ENCODE measurements at places on chromosomes 1 and 21.

- no peak for DNase-seq
These were observed 113.4 kb upstream of the DNAH14 start for GRCh38 chr1:224816062-224816461.

DNA sequence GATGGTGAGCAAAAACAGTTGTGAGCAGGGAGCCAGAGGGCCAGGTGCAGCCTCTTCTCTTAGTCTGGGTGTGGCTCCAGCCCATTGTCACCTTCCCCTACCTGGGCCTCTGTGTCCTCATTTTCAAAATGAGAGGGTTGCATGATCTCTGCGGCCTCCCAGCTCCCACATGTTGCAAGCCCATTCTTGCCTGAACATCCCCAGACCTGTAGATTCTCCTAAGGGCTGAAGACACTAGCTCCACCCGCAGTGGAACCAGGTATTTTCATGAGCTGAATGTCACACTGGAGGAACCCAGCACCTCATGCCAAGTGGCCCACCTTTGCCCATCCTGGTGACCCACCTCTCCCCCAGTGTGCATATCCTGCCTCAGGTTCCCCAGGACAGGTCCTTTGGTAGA, 12.3 kb downstream of the IKBKE start:
- DNase-seq: no peak

- no peak for DNase-seq
These were observed 542.5 kb downstream of the OMA1 start for GRCh38 chr1:58003988-58004387.

DNA sequence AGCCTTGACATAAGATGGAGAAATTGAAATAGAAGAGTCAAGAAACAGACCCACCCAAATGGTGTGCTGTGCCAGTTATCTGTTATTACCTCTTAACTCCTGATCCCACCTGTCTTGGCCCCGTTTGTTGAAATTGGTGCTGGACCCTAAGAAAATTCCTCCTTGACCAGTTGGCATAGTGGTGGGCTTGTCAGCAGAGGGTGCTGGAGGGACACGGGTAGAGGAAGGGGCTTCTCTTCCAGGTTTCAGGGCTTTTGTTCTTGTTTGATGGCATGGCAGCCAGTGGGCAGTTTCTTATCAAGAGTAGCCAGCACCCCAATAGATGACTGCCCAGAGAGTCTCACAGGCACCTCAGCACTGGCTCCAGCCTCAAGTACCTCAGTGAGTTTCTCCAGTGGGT, 51.6 kb downstream of the PCBP3 start:
- no peak for DNase-seq

DNA sequence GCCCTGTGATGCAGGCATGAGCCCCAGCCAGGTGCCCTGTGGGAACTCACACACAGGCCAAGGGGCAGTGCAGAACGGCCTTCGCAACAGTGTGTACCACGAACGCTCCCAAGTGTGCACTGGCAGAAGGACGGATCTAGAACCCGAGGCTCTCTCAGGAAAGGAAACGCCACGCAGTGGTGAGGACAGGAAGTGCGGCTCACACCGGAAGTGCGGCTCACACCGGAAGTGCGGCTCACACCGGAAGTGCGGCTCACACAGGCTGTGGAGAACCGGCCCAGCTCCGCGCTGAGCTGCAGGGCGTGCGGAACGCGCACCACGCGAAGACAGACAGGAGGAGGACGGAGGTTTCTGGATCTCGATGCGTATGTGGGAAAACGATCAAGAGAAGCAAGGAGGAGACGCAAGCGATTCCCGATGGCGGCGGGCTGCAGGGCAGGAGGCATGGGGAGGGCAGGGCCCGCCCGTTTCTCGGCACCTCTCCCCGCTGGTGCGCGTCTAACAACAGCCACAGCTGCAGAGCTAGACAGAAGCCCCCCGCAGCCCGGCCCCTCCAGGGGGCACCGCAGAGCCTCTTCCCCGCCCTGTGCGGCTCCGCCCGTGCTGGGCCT, 35.9 kb upstream of the TMEM52 start:
- no peak for DNase-seq

DNA sequence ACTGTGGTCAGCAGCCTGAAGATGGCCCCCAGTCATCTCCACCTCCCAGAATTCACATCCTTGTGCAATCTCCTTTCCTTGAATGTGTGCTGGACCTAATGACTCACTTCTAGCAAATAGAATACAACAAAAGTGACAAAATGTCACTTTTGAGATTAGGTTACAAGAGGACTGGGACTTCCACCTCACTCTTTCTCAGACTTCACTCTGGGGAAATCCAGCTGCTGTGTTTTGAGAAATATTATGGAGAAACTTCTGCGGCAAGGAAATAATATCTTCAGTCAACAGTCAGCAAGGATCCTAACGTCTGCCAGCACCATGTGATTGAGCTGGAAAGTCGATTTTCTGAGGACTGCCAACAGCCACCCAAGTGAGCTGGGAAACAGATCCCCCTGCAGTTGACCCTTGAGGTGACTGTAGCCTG, 70.5 kb upstream of the GADD45A start:
- no peak for DNase-seq

- DNase-seq: no peak
These were observed 9.1 kb downstream of the PRPF38A start for GRCh38 chr1:52413410-52413989.

DNA sequence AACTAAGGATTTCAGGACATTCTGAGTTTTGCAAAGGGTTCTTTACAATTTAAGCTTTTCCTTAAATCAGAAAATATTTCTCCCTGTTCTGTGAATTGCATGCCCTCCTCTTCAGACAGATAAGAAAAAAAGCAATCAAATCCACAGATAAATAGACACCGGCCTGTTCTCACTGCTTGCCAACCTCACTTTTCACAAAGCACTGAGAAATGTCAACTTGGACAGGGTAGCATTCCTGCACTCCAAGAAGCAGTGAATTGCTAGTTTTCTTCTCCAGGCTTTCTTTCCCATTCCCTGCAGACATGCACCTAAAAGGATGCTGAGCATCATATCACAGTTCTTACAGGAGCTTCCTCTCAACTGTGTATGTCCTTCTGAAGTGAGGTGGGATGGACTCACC, 226.0 kb downstream of the CHRM3 start:
- no peak for DNase-seq

- DNase-seq: no peak
These were observed 4.9 kb downstream of the CSTB start for GRCh38 chr21:43771199-43771675.

- DNase-seq: no peak
These were observed 154.6 kb downstream of the PLA2G4A start for GRCh38 chr1:186983327-186983726.

- no peak for DNase-seq
These were observed 3.4 kb downstream of the PRELP start for GRCh38 chr1:203478986-203479385.

- DNase-seq: no peak
These were observed 17.9 kb downstream of the IFNAR2 start for GRCh38 chr21:33247599-33247998.

- peak; percentile 94 for DNase-seq
These were observed 132.9 kb downstream of the SYF2 start for GRCh38 chr1:25099343-25099951.

DNA sequence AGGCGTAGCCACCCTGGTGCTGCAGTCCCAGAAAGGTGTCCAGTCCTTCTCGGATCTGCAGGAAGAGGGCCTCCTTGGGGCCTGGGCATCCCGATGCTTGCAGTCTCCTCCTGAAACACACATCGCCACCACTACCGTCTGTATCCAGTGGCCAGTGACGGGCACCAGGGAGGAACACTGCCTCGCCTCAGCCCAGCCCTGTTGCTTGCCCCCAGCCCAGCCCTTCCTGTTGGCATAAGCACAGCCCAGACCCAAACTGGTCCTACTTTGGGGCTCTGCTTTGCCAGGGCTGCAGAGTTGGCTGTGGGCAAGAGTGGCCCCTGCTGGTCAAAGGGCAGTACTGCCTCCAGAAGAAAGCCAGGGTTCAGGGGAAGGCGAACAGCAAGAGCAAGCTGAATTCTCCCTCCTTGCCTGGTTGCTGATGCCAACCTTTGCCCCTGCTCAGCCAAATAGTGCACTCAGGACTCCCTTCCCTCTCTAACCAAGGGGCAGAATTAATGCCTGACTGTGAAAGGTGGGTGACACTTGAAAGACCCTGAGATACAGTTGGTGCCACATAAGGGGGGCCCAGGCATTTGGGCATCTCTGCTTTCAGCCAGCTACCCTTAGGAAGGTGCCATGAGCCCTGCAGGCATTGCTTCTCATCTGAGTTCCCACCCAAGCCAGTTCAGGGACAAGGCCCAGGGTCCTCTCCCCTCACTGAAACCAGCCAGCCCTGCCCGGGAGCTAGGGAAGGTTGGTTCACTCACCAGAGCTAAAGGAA, 11.1 kb upstream of the ARHGEF2 start:
- DNase-seq: peak; percentile 62

- DNase-seq: no peak
These were observed 45.9 kb downstream of the CAMSAP2 start for GRCh38 chr1:200784576-200784975.

- DNase-seq: no peak
These were observed 1.9 kb upstream of the NAV1 start for GRCh38 chr1:201537028-201537427.

GRCh38 chr1:183871142-183871541, 66.2 kb downstream of the RGL1 start:
- no peak for DNase-seq

DNA sequence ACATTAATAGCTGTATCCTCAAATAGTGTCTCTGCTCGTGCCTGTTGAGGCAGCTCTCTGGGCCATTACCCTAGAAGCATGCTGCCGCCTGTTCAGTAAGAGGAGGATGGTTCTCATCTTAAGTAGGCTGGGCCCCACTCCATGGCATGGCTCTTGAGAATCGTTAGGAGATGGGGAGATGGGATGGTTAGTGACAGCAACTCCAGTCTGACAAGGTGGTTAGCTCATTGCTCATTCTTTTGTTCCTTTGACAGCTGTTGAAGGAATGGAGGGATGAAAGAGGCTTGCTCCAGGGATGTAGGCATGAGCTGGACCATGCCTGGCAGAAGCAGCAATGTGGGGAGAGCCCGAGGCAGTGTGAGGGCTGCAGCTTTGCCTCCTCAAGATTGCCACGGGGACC, 68.2 kb downstream of the MAP10 start:
- DNase-seq: no peak

GRCh38 chr1:9062021-9062471, 7.4 kb downstream of the SLC2A5 start:
- DNase-seq: no peak

GRCh38 chr1:40618108-40618507, 47.4 kb downstream of the RIMS3 start:
- DNase-seq: no peak

DNA sequence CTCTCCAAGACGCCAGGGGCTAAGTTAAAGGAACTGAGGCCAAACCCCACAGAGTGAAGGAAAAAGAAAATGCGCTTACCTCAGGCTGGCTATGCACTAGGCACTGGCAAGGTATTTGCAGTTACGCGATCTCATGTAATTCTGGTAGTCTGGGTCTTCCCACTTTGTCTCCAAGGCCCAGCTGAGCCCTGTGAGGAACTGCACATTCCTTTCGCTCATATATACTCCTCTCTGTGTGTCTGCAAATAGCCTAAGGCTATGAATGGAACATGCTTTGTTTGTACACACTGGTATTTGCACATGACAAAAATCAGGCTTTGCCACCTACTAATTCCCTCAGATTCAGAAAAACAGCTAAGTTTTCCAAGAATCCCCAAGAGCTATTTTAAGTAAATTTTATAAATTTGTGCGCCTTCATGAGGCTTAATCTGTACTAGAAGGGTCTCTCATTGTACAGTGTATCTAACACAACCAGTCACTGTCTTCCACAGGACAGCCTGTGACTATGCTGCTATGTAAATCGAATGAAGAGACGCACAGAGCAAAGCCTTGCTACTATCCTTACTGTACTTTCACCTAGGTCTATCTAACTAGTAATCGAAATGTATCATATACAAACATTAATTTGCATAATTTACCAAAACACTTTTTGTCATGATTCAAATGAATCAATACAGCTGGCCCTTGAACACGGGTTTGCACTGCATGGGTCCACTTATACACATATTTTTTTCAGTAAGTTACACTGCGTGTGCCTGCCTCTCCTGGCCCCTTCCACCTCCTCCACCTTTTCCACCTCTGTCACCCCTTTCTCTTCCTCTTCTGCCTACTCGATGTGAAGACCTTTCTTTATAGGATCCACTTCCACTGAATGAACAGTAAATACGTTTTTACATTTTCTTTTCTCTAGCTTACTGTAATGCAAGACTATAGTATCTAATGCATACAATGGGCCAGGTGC, 87.0 kb downstream of the SIPA1L2 start:
- no peak for DNase-seq

- DNase-seq: no peak
These were observed 106.0 kb downstream of the ADAMTS1 start for GRCh38 chr21:26739189-26739588.

GRCh38 chr1:173422456-173422976, 54.6 kb upstream of the PRDX6 start:
- DNase-seq: no peak

GRCh38 chr21:41832596-41833496, 46.3 kb downstream of the PRDM15 start:
- no peak for DNase-seq

DNA sequence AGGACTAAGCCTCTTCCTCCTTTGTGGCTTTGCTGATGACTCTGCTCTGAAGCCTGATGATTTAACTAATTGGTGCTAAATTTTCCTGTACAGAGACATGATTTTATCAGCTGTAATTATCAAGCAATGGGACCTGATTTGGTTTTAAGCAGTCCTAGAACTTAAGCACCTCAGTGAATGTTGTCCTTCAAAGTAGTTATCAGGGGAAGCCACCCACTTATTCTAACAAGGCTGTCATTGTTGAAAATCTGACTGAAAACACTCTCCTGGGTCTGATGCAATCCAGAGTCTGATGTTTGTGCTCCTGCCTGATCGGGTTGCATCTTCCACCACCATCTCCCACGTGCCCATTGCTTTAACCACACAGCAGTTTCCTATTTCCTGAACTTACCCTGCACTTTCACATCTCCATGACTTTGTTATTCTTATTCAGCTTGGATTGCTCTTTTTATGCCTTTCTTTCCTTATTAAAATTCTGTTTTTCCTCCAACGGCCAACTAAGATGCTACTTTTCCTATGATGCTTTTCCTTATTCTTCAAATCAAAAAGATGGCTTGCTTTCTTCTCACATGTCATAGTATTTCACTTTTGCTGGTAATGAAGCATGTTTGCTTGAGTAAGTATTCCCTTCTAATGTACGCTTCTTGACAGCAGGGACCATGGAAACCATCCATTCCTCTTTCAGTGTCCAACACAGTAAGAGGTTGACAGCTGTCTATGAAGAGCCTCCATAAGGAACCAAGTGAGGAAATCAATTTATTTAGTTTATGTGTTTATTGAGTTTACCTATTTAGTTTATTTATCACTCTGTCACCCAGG, 55.0 kb downstream of the S1PR1 start:
- peak; percentile 3 for DNase-seq

DNA sequence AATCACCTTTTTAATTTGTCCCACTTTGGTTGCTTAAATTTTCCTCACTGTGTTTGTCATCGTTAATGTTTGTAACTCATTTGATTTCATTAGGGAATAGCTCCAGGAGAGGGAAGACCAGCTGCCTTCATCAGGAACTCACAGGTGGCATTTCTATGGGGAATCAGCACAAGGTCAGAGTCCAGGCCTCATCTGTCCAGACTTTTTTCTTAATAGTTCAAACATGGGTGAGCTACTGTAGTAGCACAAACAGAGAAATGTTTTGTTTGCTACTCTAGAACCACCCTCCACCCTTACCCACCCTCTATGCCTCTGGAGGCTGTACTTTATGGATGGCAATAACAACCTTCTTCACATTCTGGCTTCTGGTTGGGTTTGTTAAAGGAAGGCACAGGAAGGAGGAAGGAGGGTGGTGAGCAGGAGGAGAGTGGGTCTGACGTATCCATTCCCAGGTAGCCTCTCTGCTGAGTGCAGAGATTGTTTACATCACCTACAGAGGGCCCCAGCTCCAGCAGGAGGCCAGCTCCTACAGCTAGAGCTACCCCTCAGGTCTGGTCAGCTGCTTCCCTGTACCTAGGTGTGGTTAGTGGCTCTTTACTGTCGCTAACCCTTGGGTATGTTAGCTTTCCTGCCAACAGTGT, 8.1 kb upstream of the TEDDM1 start:
- no peak for DNase-seq

Measured in bone marrow (tissue), 2 donors.